HepG2 (cell line): ENCODE measurements at places on chromosomes 13 and 19.
A peak's percentile ranks its signal among the peaks of the same experiment; 100 is the strongest.

DNA sequence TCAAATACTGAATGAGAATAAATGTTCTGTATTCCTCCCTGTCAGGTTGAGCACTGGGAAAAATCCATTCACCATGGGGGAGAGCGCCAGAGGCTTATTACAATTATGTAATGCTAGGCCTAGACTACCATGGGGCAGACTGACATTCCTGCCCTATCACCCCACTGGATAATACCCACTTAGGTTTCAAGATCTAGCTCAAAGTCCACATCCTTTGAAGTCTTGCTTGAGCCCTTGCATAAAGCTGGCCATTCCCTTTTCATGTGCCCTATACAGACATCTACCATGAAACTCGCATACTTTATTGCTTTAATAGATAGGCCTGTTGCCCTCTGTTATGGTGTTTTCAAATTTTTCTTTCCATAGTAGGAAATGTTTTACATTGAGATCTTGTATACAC lies 149.3 kb downstream of the RGCC start:
- peak; percentile 95 for DNase-seq

- no peak for DNase-seq
Measured at GRCh38 chr13:93765062-93765461, 538.5 kb downstream of the GPC6 start.

GRCh38 chr19:10292206-10292788 lies 2.5 kb downstream of the ICAM5 start:
- DNase-seq, result peak; percentile 27

DNA sequence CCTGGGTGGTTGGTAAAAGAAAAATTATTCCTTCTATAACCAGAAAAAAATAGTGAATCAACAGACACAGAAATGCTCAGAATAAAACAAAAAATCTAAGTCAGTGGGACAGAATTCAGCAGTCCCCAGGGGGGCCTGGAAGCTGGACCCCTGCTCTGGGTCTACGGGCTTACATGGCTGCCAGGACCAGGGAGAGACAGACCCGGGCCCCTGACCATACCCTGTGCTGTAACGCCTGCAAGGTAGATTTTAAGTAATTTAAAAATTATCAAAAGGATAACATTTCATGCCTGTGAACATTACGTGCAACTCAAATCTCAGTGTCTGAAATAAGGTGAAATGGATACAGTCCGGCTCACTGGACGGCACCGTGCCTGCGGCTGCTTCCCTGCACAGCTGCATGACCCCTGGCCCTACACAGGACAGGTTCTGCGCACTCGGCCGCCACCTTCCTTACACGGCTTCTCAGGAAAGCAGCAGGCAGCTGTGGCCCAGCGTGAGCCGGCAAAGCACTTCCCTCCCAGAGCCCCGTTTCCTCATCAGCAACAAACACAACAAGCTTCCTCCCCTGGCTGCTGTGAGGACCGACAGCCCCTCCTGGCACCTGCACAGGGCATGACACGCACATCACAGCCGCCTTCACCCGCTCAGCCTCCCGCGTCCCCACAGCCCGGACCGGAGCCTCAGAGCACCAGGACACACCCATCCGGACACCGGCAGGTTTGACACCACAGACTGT lies 22.2 kb downstream of the RASA3 start:
- no peak for DNase-seq

DNA sequence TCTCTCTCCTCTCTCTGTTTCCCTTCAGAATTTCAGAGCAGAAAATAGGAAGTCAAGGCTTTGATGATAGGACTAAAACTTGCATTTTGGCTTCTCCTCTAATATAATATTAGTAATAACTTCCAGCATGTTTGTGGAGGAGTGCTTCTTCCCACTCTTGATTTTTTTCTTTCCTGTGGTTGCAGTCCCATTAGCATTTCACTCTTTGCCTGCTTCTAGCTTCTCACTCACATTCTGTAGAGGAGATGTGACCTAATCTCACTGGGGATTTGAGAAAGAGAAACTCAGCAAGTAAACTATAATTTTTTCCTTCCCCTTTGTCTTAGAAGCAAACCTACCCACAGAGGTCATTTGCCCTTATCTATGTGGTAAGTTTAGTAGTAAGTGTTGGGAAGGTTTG lies 169.4 kb upstream of the HTR2A start:
- no peak for DNase-seq

DNA sequence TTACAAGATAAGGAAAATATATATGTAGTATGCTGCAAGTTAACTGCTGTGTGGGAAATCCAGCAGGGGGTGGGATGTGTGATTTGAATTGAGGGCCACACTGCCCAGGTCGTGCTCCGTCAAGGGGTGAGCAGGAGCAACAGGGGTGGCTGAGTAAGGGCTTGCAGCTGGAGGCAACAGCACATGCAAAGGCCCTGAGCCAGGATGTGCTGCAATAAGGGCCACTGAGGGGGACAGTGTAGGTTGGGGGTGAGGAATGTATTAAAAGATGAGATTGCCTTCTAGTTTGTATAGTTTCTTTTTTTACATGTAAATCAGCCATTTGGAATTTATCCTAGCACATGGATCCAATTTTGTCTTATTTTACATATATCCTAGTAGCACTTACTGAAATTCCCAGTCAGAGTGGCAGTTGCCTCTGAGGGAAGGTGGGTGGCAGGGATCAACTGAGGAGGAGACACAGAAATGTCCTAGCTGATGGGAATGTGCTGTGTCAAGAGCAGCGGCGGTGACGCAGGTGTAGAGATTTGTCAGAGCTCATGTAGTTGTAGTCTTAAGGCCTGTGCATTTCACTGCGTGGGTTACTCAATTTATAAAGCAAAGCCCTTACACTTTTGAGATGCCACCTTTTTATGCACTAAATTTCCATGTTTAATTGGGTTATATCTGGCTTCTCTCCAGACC lies 5.4 kb upstream of the RBM42 start:
- DNase-seq, result no peak

DNA sequence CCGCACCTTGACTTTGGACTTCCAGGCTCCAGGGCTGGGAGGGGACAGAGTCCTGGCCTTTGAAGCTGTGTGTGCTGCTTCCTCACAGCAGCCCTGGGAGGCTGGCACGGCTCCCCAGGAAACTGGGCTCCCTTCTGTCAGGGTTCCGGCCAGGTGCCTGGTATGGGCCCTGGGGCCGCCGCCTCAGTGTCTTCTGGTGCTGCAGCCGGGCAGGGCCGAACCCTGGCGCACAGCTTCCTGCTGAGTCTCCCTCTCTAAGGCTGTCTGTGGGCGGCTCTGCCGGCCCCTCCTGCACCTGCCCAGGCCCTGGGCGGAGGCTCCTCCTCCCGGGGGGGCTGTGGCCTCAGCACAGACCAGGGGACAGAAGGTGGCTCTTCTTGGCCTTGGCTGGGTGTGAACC lies 32.4 kb downstream of the GPX4 start:
- no peak for DNase-seq

DNA sequence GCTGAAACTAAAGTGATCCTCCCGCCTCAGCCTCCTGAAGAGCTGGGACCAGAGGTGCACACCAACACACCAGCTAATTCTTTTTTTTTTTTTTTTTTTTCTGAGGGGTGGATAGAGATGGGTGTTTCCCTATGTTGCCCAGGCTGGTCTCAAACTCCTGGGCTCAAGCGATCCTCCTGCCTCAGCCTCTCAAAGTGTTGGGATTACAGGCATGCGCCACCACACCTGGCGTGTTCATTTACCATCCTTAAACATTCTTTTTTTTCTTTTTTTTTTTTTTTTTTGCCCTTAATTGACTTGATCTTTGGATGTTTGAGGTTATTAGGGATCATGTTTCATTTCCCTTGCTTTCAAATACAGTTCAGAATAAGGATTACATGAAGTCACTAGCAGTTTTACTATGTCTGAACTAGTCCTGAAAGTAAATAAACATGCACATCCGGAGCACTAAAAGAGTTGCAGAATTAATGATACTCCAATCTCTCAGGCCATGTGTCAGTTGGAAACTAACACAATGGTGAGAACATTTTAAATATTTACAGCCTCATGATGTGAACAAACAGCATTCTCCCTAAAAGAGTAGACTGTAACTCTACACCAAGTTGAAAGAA lies 10.2 kb downstream of the UTP14C start:
- DNase-seq, result no peak

- DNase-seq, result no peak
Measured at GRCh38 chr13:28533441-28534166, 38.7 kb upstream of the FLT1 start.

DNA sequence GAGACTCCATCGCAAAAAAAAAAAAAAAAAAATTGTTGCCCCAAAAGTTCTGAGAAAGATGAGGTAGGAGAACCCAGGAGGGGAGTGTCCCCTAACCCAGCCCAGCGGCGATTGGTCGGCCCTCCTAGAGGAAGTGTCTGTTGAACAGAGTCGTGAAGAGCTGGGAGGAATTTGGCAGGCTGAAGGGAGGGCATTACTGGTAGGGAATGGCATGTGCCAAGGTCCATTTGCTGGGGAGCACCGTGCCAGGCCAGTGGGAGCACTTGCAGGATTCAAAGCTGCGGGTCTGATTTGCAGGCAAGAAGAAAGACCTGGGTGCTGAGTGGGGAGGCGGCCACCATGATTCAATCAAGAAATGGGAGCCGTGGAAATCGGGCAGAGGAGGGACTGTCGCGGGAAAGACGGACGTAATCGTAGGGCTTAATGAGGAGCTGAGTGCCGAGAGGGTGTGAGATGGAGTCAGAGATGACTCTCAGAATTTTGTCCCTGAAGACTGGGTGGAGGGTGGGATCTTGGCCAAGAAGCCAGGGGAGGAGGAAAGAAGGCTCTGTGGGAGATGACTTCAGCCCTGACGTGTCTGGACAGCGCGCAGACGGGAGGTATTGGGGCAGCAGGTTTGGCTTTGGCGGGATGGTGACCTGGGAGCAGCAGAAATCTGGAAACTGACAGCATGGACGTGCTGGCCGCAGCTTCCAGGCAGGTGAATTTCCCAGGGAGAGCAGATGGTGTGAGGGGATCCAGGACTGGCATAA lies 15.4 kb downstream of the CERS4 start:
- no peak for DNase-seq

- DNase-seq, result no peak
Measured at GRCh38 chr19:51772977-51773376, 12.0 kb downstream of the FPR2 start.

DNA sequence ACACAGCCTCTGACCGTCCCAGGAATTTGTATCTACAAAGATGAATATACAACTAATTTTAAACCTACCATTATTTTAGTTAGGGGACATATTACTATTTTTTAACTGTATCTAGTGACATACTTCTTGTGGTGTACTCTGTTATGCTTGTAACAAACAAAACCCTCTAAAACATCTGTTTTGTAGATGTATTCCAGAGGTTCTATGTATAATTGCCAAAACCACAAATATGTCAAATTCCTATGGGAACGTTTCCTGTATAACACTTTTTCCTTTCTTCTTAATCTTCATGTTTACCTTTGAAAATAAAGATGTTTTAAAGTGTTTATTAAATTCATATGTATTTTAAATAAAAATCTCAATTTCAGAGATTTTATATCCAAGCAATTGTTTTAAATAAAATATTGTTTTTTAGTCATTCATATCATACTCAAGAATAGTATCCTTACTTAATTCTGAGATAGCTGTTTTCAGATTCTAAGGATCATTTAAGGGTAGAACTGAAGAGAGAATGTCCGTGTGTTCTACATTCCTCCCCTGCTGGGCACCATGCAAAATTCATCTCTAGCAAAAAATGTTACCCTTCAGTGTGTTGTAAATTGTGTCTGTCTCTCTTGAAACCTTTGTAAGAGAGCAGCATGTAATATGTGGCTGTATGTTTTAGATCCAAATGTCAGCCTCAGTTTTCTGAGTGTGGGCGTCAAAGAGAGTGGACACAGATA lies 1327.7 kb downstream of the EFNB2 start:
- DNase-seq, result no peak

GRCh38 chr13:50131920-50132903 lies 117.0 kb downstream of the KCNRG start:
- DNase-seq, result no peak

DNA sequence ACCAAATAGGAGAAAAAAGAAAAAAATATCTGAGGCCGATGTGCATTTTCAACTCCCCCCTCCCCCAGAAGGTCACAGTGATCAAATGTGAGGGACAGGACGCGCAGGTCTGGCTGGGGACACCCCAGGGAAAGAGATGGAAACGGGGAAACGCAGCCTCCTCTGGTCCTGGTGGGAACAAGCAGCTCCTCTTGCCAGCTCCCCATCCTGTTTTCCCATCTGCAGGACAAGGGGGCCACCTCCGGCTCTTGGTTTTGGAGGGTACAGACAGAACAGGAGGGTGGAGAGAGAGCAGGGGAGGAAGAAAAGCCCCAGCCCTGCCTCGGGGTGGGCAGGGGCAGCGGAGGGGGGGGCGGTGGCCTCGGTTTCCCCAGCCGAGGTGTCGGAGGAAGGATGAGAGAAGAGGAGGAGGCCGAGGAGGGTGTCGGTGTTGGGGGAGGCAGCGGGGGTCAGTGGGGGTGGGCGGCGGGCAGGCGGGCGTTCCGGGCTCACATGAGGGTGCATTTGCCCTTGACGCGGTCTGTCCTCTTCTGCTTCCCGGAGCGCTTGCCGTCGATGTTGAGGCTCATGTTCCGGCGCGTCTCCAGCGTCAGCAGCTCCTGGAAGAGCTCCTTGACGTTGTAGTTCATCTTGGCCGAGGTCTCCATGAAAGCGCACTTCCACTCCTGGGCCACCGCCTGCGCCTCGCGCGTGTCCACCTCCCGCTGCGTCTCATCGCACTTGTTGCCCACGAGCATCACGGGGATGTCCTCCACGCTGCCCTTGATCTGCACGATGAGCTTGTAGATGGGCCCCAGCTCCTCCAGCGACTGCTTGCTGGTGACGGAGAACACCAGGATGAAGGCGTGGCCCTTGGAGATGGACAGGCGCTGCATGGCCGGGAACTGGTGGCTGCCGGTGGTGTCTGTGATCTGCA lies 4.2 kb downstream of the DIRAS1 start:
- no peak for DNase-seq

- no peak for DNase-seq
Measured at GRCh38 chr19:43735957-43736356, 18.8 kb downstream of the SMG9 start.

- peak; percentile 86 for DNase-seq
Measured at GRCh38 chr13:99941086-99941485, 30.5 kb downstream of the ZIC5 start.

DNA sequence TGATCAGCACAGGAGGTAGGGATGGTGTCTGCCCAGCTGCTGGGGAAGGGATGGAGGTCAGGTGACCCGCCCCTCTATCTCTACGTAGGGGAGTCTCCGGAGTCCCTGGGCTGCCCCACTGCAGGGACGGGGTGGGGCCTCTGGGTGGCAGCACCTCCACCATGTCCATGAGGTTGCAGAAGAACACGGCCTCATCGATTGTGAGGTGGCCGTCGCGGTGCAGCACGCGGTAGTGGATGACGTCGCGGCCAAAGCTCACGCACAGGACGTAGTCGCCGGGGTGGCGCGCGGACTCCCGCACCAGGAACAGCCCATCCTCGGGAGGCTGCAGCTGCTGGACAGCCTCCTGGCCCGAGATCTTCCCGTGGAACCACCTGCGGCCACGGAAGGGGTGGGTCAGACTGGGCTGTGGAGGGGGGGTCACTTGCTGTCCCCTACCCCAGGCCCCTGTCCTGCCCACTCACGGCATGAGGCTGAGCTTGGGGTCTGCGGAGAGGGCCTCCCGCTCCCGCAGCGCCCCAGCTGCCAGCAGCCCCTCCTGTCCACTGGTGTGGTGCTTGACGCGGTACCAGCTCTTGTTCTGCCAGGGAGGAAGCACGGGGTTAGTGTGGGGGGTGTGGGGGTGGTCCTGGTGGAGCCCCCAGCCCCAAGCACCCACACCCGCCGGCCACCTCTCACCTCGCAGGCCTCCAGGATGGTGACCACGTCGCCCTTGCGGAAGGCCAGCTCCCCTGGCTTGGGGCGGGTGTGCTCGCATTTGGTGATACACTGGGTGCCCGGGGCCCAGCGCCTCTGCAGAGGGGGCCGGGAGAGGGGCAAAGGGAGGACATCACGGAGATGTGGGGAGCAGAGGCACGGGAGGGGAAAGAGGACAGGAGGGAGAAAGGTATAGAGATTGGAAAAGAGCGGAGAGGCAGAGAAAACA lies 2.3 kb downstream of the MATK start:
- peak; percentile 47 for DNase-seq
